ENCODE measurements at places on chromosomes 1 and 21. TPM values are rescaled to one million over a fixed set of nuclear protein-coding genes. Genes with fewer than 3 reads are reported as not detected.

- no peaks in the 10 kb centered on the region for H3K27me3 ChIP-seq
- peaks cover 34% of the 10 kb centered on the region for H3K36me3 ChIP-seq
- H3K27ac ChIP-seq: no peak overlapping the region
- H3K4me3 ChIP-seq: no peak overlapping the region
Observed at GRCh38 chr1:22875241-22875640, 97.4 kb downstream of the LACTBL1 start.

GRCh38 chr1:198927129-198927528, 288.3 kb downstream of the PTPRC start:
- H3K4me3 ChIP-seq: no peak overlapping the region
- no peak overlapping the region for H3K27ac ChIP-seq
- no peaks in the 10 kb centered on the region for H3K4me1 ChIP-seq
- H3K36me3 ChIP-seq: no peaks in the 10 kb centered on the region
- no peaks in the 10 kb centered on the region for H3K27me3 ChIP-seq

DNA sequence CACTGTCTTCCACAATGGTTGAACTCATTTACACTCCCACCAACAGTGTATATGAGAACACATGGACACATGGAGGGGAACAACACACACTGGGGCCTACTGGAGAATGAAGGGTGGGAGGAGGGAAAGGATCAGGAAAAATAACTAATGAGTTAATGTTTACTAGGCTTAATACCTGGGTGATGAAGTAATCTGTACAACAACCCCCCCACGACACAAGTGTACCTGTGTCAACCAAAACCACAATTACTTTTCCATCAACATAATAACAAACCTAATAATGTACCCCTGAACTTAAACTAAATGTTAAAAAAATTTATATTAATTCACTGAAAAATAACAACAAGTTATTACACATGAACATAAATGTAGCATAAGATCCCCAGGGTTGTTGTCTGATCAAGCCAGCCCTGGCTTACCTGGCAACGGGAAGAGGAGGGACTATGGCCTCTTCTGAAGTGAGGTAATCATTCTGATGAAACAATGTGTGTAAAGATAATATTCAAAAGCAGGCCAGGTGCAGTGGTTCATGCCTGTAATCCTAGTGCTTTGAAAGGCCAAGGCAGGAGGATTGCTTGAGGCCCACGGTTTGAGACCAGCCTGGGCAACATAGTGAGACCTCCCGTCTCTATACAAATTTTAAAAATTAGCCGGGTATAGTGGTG, 40.8 kb upstream of the HEATR1 start:
- H3K4me1 ChIP-seq: no peaks in the 10 kb centered on the region
- H3K4me3 ChIP-seq: no peak overlapping the region
- peak; percentile 19 for DNase-seq
- H3K36me3 ChIP-seq: no peaks in the 10 kb centered on the region

GRCh38 chr1:2921970-2922686, 99.1 kb upstream of the ACTRT2 start:
- no peaks in the 10 kb centered on the region for H3K36me3 ChIP-seq
- H3K4me3 ChIP-seq: no peak overlapping the region
- H3K27ac ChIP-seq: no peak overlapping the region
- H3K27me3 ChIP-seq: no peaks in the 10 kb centered on the region

- no peaks in the 10 kb centered on the region for H3K27me3 ChIP-seq
- H3K36me3 ChIP-seq: peaks cover 4% of the 10 kb centered on the region
- no peak for DNase-seq
- no peak overlapping the region for H3K27ac ChIP-seq
- no peaks in the 10 kb centered on the region for H3K4me1 ChIP-seq
- H3K4me3 ChIP-seq: no peak overlapping the region
Observed at GRCh38 chr1:218294546-218294945, 9.5 kb downstream of the RRP15 start.

- DNase-seq: no peak
- no peaks in the 10 kb centered on the region for H3K4me1 ChIP-seq
- no peak overlapping the region for H3K27ac ChIP-seq
- H3K36me3 ChIP-seq: peaks cover 32% of the 10 kb centered on the region
- no peak overlapping the region for H3K4me3 ChIP-seq
- H3K27me3 ChIP-seq: no peaks in the 10 kb centered on the region
Observed at GRCh38 chr1:186311375-186312051, 63.5 kb downstream of the TPR start.

DNA sequence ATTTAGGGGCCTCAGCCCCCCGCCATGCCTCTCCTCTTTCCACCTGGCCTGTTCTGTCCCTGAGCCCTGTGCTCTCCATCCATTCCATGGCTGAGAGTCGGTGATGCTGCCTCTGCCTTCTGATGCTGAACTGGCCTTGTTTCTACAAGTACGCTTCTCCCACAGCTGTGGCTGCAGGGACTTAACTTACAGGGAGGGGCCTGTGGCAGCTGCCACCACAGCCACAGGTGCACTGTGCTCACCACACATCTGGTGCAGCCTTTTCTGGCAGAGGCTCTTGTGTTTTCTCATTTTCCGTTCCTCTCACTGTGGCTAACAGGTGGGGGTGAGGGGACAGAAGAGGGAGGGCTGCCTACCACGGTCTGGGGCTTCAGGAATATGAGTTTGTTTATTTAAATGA, 4.2 kb downstream of the FMO1 start:
- no peaks in the 10 kb centered on the region for H3K36me3 ChIP-seq
- H3K27ac ChIP-seq: peak overlapping the region; percentile 93
- no peak overlapping the region for H3K4me3 ChIP-seq
- H3K27me3 ChIP-seq: no peaks in the 10 kb centered on the region
- peaks cover 56% of the 10 kb centered on the region for H3K4me1 ChIP-seq
- DNase-seq: no peak

DNA sequence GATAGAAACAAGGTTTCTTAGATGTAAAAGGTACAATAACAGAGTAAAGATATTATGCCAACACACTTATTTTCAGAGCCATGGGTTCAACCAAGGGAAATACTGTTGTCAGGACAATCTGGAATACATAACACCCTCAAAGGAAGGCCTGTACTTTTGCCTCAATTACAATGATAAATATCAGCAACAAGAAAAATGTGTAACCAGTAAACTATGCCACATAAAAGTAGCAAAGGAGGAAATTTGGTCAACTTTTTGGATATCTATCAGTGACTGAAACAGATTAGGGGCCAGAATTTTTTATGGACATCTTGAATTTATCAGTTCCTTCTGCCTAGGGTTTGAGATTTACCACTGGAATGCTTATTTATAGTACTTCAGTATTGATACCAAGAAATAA, 24.6 kb upstream of the RAP1GAP start:
- no peak for DNase-seq
- H3K4me1 ChIP-seq: no peaks in the 10 kb centered on the region
- H3K36me3 ChIP-seq: peaks cover 48% of the 10 kb centered on the region
- H3K27ac ChIP-seq: no peak overlapping the region

- H3K4me3 ChIP-seq: no peak overlapping the region
- H3K36me3 ChIP-seq: no peaks in the 10 kb centered on the region
- no peak overlapping the region for H3K27ac ChIP-seq
- no peaks in the 10 kb centered on the region for H3K27me3 ChIP-seq
- DNase-seq: no peak
- peaks cover 10% of the 10 kb centered on the region for H3K4me1 ChIP-seq
Observed at GRCh38 chr21:36428761-36429432, 43.7 kb downstream of the CHAF1B start.

DNA sequence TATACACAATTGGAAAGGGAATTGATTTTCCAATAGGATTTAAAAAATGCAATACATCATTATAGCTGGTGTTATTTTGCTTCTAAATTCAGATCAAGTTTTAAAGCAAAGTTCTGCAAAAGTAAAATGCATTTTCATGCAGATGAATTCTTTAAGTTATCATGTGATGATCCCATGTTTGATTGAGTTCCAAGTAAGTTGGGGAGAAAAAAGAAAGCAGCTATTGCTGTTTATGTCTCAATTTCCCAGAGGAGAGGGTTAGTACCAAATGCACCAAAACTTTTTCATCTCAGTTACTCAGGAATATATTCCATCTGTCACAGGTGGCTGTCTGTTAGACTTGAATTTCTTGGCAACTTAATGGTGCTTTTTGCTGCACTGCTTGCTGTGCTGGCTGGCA, 29.7 kb downstream of the HSPA13 start:
- H3K4me1 ChIP-seq: no peaks in the 10 kb centered on the region
- no peak overlapping the region for H3K27ac ChIP-seq
- DNase-seq: no peak

GRCh38 chr1:66834926-66835325, 33.9 kb upstream of the INSL5 start:
- no peak overlapping the region for H3K4me3 ChIP-seq
- no peaks in the 10 kb centered on the region for H3K36me3 ChIP-seq
- H3K27ac ChIP-seq: no peak overlapping the region
- no peaks in the 10 kb centered on the region for H3K27me3 ChIP-seq
- no peak for DNase-seq
- no peaks in the 10 kb centered on the region for H3K4me1 ChIP-seq

GRCh38 chr1:11790101-11790879, 15.5 kb downstream of the MTHFR start:
- no peaks in the 10 kb centered on the region for H3K27me3 ChIP-seq
- peaks cover 27% of the 10 kb centered on the region for H3K4me1 ChIP-seq
- no peak overlapping the region for H3K4me3 ChIP-seq

GRCh38 chr1:45353685-45354084, 13.4 kb upstream of the MUTYH start:
- no peak overlapping the region for H3K4me3 ChIP-seq
- H3K36me3 ChIP-seq: peaks cover 7% of the 10 kb centered on the region
- H3K27me3 ChIP-seq: no peaks in the 10 kb centered on the region
- H3K4me1 ChIP-seq: no peaks in the 10 kb centered on the region
- H3K27ac ChIP-seq: no peak overlapping the region
- no peak for DNase-seq

GRCh38 chr1:212702672-212703071, 3.0 kb upstream of the BATF3 start:
- H3K36me3 ChIP-seq: no peaks in the 10 kb centered on the region
- H3K4me1 ChIP-seq: peaks cover 30% of the 10 kb centered on the region
- no peak overlapping the region for H3K4me3 ChIP-seq
- no peak overlapping the region for H3K27ac ChIP-seq
- H3K27me3 ChIP-seq: peaks cover 46% of the 10 kb centered on the region

- peak; percentile 67 for DNase-seq
- peak overlapping the region; percentile 30 for H3K27ac ChIP-seq
- peaks cover 67% of the 10 kb centered on the region for H3K4me1 ChIP-seq
- H3K4me3 ChIP-seq: no peak overlapping the region
- H3K36me3 ChIP-seq: no peaks in the 10 kb centered on the region
Observed at GRCh38 chr21:42456457-42456856, 39.6 kb downstream of the RSPH1 start.

DNA sequence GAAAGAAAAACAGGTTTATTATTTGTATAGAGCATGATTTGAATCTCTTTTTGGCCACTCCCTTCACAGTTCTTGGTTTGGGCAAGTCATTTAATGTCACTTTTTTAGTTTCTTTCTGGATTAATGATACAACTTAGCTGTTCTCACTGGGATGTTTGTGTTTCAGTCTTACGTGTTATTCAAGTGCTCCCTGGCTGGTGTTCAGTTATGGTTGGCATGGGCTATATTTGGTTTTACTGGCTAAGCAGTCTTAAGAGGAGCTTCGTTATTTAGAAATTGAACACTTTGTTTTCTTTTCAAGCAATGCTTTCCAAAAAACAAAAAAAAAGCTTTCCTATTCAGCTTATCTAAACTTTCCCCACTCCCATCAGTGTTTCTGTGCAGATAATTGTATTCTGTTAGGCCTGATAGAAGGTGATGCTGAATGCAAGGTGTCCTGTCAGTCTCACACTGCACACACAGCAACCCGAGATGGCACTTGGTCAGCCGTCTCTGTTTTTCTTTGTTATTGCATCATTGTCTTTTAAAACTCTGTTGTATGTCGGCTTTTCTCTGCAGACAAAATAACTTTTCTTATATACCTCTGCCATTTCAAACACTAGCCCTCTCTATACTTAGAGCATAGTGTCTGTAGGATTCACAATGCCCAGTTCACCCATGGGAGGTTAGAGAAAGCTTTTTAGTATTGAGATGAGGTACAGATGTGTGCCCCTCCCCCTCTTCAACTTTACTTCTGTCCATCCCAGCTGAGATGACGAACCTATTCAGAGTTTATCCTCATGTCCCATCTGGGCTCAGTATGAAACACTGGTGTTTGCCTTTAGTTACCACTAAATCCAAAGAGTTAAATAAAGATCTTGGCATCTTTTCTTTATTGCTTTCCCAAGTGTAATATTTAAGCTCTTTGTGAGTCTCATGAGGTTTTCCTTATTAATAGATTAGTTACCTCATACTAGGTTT, 80.2 kb downstream of the VPS13D start:
- no peak overlapping the region for H3K27ac ChIP-seq
- no peak for DNase-seq
- no peaks in the 10 kb centered on the region for H3K27me3 ChIP-seq
- no peak overlapping the region for H3K4me3 ChIP-seq
- no peaks in the 10 kb centered on the region for H3K4me1 ChIP-seq
- H3K36me3 ChIP-seq: peaks cover 72% of the 10 kb centered on the region

DNA sequence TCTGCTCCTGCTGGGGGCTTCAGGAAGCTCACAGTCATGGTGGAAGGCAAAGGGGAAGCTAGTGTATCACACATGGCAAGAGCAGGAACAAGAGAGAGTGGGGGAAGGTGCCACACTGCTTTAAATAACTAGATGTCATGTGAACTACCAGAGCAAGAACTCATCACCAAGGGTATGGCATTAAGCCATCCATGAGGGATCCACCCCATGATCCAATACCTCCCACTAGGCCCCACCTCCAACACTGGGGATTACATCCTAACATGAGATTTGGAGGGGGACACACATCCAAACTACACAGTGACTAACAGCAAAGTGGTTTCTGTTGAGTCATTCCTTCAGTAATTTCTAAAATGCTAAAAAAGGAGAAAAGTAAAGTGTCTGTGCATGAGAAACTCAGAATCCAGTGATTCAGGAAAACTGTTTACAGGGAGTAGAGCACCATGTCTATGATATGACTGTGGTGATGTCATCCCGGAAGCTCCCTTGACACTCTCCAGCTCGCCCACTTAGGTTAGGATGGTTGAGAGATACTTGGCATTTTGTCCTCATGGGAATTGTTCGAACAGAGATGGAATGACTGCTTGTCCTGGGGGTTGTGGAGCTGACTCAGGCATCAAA, 50.3 kb downstream of the CHD1L start:
- no peak overlapping the region for H3K27ac ChIP-seq
- no peak for DNase-seq
- no peaks in the 10 kb centered on the region for H3K4me1 ChIP-seq
- H3K4me3 ChIP-seq: no peak overlapping the region
- H3K27me3 ChIP-seq: no peaks in the 10 kb centered on the region

- no peak overlapping the region for H3K4me3 ChIP-seq
- no peaks in the 10 kb centered on the region for H3K27me3 ChIP-seq
- no peak for DNase-seq
Observed at GRCh38 chr21:15947677-15948076, 217.9 kb downstream of the USP25 start.

GRCh38 chr1:65092691-65093090, 55.3 kb upstream of the AK4 start:
- no peaks in the 10 kb centered on the region for H3K36me3 ChIP-seq
- peaks cover 17% of the 10 kb centered on the region for H3K4me1 ChIP-seq
- no peak for DNase-seq
- no peak overlapping the region for H3K4me3 ChIP-seq
- H3K27ac ChIP-seq: no peak overlapping the region

- no peaks in the 10 kb centered on the region for H3K27me3 ChIP-seq
- H3K4me3 ChIP-seq: no peak overlapping the region
- DNase-seq: no peak
- H3K4me1 ChIP-seq: no peaks in the 10 kb centered on the region
Observed at GRCh38 chr1:32791881-32792280, 25.3 kb downstream of the YARS1 start.

- no peaks in the 10 kb centered on the region for H3K4me1 ChIP-seq
- H3K4me3 ChIP-seq: no peak overlapping the region
- no peak for DNase-seq
- H3K27ac ChIP-seq: no peak overlapping the region
Observed at GRCh38 chr1:70485624-70486023, 74.6 kb downstream of the CTH start.

The TMPRSS15 gene
- 0.01 TPM for polyA plus RNA-seq

The CAPN8 gene
- polyA plus RNA-seq: 8.7 TPM

The SEMA4A gene
- polyA plus RNA-seq: 6.4 TPM

The SPRR2F gene
- 1.3 TPM for polyA plus RNA-seq

The PCP4L1 gene
- polyA plus RNA-seq: 9.4 TPM

The ZBTB8A gene
- 8.0 TPM for polyA plus RNA-seq

The TMEM269 gene
- polyA plus RNA-seq: 0.10 TPM

Data from large intestine (tissue), 12 donors.